Activated naive CD4-positive, alpha-beta T cell treated with anti-CD3 and anti-CD28 coated beads for 36 hours (primary cell): ENCODE measurements at places on chromosomes 4 and X. TPM values are rescaled to one million over a fixed set of nuclear protein-coding genes. Genes with fewer than 3 reads are reported as not detected.

DNA sequence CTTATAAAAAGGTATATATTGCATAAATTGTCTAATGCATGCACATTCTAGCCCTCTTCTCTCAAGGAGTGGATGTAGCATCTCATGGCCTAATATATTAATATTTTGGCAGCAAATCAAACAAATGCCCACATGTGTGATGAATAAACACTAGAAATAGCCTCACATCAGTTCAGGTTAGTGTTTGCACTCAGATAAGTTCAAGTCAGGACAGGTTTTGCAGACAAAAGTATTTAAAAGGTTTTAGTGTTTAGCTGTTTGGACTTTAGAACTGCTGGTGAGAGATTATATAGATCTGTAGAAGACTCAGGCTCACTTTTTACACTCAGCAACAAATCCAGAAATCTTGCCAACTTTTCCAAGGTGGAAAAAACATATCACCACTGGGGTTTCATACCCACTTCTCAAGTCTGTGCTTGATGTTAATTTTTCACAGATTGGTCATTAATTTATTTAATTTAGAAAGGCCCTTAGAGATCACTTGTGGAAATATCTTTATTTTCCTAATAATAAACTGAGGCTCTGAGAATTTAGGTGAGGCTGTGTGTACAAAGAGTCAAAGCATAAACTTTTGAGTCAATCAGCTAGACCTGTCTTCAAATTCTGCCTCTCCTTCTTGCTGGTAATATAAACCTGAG, 362.6 kb downstream of the GASK1B start:
- DNase-seq: no peak

GRCh38 chr4:3044870-3045819, 29.2 kb downstream of the HTT-AS start:
- peak; percentile 77 for DNase-seq

Gene PKD2
- 1.7 TPM for total RNA-seq

Gene CENPI
- 19.1 TPM for total RNA-seq

DNA sequence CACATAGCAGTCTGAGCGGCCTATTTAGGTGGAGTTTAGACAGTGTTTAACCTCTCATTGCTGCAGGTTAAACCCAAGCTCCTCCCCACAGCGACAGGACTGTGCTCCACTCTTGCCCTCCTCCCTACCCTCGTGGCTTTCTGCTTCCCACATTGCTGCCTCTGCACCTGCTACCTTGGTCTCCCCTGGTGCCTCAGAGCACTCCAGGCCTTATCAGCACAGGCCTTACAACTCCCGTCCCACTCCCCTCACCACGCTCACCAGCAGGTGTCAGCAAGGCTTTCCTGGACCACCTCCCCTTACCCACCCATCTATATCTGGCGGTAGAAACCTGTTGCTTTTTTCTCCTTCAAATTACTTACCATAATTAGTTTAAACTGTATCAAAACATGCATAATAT, 18.6 kb downstream of the HELT start:
- DNase-seq: no peak

DNA sequence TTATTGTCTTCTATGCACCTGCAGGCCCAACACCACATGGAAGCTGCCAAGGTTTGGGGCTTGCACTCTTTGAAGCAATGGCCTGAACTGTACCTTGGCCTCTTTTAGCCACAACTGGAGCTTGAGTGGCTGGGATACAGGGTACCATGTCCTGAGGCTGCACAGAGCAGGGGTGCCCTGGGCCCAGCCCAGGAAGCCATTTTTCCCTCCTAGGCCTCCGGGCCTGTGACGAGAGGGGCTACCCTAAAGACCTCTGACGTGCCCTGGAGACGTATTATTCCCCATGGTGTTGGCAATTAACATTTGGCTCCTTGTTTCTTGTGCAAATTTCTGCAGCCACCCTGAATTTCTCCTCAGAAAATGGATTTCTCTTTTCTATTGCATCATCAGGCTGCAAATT, 519.9 kb upstream of the MAGEB18 start:
- DNase-seq: no peak

Gene PDE6B
- total RNA-seq: 18.1 TPM

Gene NOX1
- total RNA-seq: not detected

Gene KIAA0232
- 13.5 TPM for total RNA-seq

GRCh38 chr4:104206784-104207183, 287.9 kb downstream of the CXXC4 start:
- no peak for DNase-seq

GRCh38 chr4:146114066-146114465, 61.5 kb upstream of the LSM6 start:
- DNase-seq: no peak

DNA sequence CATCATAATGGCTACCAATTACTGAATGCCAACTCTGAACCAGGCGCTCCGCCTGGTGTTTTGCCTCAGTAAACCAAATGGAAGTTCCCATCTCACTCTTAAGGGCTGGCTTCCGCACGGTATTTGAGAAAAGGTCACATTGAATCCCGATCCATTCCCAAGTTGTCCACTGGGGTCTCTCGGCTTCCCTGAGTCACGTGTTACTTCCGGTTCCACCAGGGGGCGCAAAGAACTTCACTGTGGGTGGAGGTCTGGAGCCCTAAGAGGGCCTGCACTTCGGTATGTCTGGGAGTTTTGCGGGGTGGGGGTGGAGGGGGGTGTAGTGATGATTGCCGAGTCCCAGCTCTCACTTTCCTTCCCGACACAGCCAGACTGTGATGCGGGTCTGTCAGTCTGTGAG, 13.4 kb upstream of the NHS start:
- peak; percentile 24 for DNase-seq

GRCh38 chr4:85986266-85986665, 373.6 kb downstream of the MAPK10 start:
- no peak for DNase-seq

DNA sequence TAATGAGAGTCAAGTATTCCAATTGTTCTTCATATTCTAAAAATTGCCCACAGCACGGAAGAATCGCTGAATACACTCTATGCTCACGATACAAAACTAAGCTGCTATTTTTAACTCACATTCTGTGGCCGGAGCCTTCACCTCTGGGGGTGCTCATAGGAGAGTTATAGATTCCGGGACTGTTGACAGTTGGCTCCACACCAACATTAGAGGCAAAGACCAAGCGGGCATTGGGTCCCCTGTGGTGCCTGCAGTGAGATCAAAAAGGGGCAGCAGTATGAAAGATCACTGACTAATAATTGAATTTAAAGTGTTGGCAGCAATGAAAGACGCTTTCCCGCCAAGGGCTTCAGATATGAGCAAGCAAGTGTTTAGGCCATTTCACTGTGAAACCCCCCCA, 146.0 kb downstream of the TMEM144 start:
- no peak for DNase-seq

GRCh38 chr4:145436796-145437195, 44.9 kb upstream of the SMAD1 start:
- DNase-seq: no peak

DNA sequence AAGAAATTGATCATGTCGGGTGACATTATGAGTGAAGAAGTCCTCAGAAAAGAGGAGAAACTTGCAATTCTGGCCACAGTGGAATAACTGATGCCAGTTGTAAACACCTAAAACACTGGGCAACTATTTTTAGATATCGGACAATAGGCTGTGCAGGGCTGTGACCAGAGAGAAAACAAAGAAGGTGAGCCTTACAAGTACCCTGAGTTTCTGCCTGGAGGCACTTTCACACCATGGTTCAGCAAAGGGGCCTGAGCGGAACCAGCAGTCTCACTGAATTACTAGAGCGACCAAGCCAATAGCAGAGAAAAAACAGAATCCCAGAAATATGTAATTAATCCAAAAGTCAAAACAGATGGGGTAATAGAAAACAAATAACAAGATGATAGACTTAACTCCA, 11.2 kb downstream of the IRAK1 start:
- no peak for DNase-seq

DNA sequence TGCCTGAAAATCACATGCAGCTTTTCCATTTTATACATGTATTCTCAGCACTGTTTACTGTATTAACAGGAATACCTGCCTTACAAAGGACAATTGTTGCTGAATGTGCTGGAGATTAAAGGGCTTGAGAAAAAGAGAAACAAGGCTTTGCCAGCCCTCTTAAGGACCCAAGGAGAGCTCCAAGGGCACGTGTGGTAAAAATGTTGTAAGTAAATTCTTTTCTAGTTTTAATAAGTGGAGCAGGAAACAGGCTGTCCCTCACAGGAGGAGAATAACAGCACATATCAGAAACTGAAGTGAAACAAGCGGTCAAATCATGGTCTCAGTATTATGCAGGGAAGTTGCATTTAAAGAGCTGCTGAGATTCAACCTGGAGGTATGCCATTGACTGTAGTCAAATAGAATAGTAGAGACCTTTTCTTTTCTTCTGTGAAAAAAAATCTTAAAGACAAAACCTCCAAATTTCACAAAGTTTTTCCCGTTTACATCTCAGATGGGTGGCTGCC, 18.5 kb downstream of the IGFBP7 start:
- DNase-seq: no peak

Gene ALB
- total RNA-seq: not detected
